ENCODE measurements at places on chromosomes 13 and 19.

- DNase-seq = no peak
Measured at GRCh38 chr19:19460258-19460731, 54.8 kb downstream of the GATAD2A start.

GRCh38 chr19:1354970-1355567, 28.6 kb upstream of the NDUFS7 start:
- DNase-seq = no peak

DNA sequence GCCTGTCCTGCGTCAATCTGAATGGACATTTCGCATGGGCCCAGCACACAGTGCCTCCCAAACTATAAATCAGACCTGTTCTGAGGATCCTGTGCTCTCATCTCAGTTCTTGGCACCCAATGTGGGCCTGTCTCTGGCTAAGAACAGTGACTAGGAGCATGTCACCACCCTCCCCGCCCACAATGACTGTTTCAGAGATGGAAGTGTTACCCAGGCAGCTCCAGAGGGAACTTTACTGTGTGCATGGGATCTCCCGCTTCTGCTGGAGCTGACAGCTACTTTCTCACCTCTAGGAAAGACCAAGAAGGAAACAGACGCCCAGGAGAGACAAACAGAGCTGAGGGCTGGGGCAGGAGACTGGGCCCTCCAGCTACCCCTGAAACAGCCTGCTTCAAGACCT, 45.0 kb downstream of the KCTD15 start:
- DNase-seq = no peak

GRCh38 chr19:45467456-45468158, at the start of gene FOSB:
TSS of gene FOSB (plus strand) at chr19:45467996. CDS start at chr19:45468587, 591 bp downstream.
- DNase-seq = peak; percentile 91

GRCh38 chr19:3186891-3187661, 1.3 kb downstream of the NCLN start:
- DNase-seq = no peak

DNA sequence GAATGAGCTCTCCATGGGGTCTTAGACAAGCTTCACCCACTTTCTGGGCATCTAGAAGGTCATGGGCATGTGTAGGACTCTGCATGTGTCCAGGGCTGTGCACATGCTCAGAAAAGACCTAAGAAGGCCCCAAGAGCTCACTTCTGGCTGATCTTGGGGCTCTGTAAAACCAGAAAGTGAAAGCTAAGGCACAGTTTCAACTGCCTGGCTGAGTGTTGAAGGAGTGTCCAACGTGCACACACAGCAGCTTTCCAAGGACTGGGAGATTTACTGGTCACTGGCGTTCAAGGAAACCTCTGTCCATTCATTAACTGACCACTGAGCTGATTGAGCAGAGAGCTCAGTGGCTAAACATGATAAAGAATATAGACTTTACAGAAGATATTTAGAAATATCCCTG, 137.9 kb downstream of the KATNAL1 start:
- peak; percentile 55 for DNase-seq
